ENCODE measurements at places on chromosomes 16 and 17. TPM values are rescaled to one million over a fixed set of nuclear protein-coding genes. Genes with fewer than 3 reads are reported as not detected.

GRCh38 chr16:4435337-4436067, 9.8 kb downstream of the DNAJA3 start:
- DNase-seq: no peak

- no peak for DNase-seq
These were observed 39.6 kb upstream of the PLCG2 start for GRCh38 chr16:81739503-81739902.

HP gene
- total RNA-seq: not detected

DNA sequence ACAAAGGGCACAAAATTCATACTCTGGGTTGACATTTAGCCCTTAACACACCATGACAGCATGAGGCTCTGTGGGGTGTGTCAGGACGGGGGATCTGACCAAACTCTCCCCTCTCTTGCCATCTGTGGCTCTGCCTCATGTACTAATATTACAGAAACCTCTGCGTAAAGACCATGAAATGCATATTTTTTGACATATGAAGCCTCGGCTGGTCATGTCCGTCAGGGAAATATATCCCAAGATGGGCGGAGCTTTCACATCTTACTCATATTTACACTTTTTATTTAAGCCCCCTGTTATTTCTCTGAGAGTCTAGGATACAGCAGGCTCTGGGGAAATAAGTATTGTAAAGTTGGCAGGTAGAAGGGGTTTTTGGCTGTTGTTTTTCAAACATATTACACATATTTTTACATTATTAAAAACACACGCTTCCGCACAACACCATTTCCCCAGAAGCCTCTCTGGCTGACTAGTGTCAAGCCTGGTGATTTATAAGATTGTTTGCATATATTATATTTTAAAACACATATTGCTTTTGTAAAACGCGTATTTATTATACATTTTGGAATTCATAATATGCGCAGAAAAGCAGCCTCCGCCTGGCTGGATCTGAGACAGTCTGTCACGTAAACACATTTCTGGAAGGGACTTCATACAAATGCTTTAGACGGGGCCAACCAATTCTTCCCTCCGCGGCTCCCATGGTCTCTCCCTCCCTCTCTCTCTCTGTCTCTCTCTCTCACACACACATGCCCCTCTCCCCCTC, 237.7 kb upstream of the ZFHX3 start:
- DNase-seq: no peak

GRCh38 chr16:85171004-85171758, 58.9 kb upstream of the CIBAR2 start:
- no peak for DNase-seq

DNA sequence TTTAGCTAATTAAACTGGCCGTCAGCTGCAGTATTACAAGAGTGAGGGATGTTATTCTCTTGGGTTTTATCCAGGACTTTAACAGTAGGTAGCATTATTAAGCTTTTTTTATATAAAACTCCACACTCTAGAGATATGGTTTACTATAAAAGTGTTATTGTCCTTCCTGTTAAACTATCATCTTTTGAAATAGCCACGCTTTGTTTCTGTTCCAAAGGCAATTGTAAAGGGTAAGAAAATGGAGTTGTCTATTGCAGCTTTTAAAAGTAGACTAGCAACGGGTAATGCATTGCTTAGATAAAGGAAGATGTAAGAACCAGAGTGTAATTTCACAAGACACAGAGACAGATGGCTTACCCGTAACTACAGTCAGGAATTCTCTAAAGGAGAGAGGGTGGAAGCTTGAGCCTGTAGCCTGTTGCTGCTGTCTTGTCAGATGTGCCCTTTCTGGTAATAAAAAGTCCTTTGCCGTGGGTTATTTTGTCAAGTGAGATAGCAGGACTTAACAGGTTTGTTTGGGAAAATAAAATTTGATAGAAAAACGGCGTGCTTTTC, 56.4 kb downstream of the WWOX start:
- DNase-seq: no peak

DNA sequence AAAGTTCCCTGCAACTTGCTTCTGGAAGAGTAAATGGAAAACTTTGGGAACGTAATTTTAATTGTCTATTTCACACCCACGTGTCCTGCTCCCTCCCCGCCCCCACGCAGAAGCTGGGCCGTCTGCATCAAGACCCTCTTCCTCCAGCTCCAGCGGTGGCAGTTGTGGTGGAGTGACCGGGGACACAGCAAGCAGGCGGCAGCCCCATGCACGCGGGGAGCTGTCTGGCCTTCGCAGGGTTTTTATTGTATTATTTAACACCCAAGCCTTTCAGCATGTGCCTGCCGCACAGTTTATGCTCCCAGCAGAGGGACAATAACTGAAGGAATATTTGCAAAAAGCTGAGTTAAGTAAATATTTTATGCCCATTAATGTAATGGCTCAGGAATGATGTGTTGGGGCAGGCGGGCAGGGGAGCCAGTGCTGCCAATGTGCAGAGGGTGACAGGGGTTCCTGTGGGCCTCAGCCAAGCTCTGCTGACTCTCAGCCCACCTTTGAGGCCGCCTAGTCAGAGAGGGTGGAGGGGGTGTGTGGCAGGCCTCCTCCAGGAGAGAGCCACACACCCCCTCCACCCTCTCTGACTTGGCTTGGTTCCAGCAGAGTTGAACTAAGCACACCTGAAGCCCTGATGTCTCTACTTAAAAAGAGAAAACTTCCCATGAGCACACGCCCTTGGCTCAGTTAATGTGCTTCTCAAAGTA, 32.4 kb upstream of the ENPP7 start:
- DNase-seq: no peak
